ENCODE measurements at places on chromosomes 3 and 15.

DNA sequence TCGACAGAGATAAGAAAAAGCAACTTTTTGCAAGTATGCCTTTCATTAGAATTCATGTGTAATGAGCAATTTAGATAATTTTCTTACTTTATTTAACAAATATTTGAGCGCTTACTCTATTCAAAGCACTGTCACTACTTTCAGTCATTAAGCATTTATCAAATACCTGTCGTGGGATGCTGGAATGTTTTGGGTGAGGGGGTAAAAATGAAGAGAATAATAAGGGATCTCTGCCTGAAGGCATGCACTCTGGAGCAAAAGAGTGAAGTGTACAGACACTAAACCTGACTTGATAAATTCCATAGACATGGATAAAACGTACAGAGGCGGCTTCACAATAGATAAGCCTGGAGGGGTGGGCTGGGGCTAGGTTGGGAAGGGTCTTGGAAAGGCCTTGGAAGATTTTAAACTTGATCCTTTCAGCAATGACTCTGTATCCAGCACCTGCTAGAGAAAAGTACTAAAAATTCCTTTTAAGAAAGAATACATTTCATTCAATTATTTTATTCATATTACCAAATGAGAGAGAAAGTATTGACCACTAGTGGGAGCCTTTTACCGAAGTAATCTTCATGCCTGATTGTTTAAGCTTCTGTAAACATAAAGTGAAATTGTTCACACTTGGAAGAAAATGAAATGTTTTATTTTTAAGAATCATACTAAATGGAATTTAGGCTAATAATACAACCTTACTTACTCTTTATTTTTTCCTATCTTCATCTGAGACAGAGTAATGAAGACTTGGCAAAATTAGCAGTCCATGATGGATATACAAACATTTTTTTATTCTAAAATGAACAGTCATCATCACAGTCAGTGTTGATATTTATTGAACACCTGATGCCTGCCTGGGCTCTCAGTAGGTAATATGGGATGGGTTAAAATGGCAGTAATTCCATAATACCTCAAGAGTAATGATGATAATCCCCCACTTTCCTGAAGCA is 113.2 kb downstream of the PPP2R3A start:
- no peak for DNase-seq

- DNase-seq: peak; percentile 39
Observed at GRCh38 chr3:115512565-115513415, 110.5 kb upstream of the GAP43 start.

DNA sequence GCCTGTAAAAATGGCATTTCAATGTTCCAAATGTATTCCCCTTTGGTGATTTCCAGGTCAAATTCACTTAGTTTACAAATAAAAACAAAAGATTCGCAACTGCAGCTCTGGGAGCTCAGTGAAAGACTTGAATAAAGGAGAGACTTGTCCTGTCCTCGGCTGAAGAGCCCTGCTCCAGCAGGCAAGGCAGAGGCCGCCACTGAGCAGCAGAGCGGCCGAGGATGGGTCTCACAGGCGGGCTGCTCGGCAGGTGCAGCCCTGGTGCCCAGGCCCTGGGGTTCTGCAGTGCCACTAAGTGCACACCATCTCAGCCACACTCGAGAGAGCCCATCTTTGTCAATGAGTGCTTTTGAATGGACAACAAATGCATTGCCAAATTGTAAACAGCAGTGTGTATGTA is 856.2 kb downstream of the AGBL1 start:
- DNase-seq: no peak

DNA sequence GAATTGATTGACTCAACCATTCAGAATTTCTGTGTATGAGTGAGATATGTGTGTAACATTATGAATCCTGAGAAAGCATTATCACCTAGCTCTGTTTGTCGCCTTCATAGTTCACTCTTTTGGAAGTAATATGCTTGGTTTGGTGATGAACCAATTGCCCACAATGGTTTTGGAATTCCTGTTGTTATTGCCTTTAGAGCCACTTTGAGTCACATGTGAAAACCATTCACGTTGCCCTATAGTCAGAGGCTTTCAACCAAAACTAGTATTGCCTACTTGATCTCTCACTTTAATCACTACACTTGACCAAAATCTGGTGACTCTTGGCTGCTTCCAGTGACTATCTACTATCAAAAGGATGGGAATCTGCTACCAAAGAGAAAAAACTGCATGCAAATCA is 78.2 kb upstream of the FLNB start:
- no peak for DNase-seq

DNA sequence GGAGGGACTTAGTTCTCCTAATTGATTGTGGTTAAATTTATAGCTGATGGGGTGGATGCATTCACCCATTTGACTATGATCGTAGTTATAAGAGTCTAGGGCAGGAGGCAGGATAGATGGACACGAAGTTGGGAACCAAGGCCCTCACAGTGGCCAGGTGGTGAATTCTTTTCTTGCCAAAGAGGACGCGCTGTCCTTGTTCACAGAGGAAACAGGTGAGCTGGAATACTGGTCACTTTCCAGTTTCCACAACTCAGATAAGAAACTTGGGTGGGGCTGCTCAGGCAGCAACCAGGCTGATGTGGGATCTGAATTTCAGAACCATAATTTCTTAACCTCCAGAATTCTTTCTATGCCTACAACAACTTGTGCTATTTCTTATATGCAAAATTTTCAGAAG is 34.0 kb upstream of the ICE2 start:
- DNase-seq: no peak

GRCh38 chr15:57348081-57348480 is 28.2 kb upstream of the CGNL1 start:
- DNase-seq: no peak

- no peak for DNase-seq
Observed at GRCh38 chr3:194713299-194714136, 27.8 kb downstream of the FAM43A start.

Measured in NCI-H510A (cell line).